ENCODE measurements at places on chromosomes 13 and 19.

DNA sequence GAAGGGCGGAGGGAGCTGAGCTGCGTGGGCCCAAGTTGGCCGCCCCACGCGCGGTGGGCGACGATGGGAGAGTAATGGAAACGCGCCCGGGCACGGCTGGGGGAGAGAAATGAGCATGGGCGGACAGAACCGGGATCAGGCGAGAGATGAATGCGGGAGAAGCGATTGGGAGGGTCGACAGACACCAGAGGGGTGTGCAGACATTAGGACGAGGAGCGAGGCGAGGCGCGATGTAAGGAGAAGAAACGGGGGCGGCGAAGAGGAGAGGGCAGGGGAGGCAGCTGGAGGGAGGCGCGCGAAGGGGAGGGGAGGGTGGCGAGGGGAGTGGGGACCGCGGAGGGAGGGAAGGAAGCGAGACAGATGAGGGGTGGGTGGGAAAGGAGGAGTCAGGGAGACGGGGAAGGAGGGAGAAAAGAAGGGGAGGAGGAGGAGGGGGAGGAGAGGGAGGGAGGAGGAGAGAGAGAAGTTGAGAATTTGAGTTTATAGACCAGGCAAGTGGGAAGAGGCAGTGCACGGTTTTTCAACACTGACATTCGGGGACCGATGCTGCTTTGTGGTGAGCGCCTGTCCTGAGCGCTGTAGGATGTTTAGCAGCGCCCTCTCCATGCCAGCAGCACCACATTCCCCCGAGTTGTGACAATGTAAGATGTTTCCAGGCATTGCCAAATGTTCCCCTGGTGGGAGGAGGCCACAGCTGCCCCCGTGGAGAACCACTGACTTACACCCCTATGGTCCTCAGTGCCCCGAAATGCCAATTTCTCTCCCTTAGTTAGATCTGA lies at the start of gene SHISA7:
Gene SHISA7, minus strand, starts transcription at position 256 of the 779 bp plus-strand sequence. CDS start 437 bp downstream, outside the sequence.
- no peak for DNase-seq

GRCh38 chr13:110509971-110510786 lies 51.3 kb downstream of the RAB20 start:
- no peak for DNase-seq

DNA sequence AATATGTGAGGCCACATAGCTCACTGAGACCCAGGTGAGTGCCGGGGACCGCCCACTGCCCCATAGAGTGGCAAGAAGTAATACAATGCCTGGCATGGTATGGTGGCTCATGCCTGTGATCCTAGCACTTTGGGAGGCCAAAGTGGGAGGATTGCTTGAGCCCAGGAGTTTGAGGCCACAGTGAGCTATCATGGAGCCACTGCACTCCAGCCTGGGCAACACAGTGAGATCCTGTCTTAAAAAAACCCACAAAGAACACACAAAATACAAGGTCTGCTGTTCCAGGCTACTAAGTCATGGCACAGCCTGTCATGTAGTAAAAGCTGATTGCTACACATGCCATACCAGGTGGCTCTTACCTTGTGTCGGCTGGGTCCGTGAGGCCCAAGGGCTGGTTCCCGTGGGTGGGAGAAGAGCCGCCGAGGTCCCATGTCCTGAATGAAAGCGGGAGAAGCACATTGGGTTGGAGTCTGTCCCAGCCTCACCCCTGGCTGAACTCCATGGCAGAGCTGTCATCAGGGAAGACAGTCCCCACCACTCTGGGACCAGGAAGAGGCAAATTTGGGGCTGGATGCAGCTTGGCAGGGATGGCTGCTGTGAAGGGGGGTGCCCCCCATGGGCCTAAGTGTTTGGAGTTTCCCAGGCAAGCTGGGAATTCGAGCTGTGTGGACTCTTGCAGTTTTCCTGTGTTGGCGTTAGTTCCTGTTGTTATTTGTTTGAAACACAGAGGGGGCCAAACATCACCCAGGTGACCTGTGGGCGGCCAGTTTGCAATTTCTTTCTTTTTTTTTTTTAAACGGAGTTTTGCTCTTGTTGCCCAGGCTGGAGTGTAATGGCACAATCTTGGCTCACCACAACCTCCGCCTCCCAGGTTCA lies 3.2 kb upstream of the FDX2 start:
- DNase-seq = no peak

GRCh38 chr13:104461049-104461448 lies 1394.8 kb upstream of the SLC10A2 start:
- no peak for DNase-seq

- DNase-seq = no peak
Observed at GRCh38 chr19:54257116-54257480, at the start of gene LILRB5. Gene LILRB5 (minus strand): TSS chr19:54257273. CDS start chr19:54257193, 80 bp downstream.

DNA sequence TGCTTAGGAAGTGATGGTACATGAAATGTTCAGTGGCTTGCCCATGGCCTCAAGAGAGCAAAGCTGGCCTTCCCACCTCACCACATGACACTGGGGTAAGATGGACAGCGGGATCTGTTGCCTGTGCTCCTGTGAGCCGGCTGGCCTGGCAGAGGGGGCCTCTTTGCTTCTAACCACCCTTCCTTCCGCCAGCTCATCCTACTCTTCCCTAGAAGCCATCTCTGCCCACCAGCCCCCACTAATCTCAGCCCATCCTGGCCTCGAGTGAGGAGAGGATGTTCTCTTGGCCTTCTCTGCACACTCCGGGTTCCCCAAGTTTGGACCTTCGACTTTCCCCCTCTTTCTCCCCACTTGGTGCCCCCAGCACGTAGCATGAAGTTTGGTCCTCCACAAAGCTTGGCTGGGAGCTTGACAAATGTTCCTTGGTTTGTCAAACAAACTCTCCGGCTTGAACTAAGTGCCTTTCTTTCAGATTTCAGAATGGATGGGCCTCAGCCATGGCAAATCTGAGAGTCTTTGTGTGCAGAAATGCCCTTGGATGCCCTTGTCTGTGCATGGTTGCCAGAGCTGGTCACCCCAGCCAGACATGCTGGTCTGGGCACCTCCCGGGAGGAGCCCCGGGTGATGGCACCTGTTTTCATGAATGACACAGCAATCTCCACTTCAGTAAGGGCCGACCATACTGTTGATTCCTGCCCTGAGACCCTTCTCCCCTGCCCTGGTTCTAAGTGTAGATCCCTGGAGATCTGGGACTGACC lies 145.5 kb downstream of the URI1 start:
- DNase-seq = no peak

GRCh38 chr13:32125751-32126150 lies 94.2 kb downstream of the FRY start:
- DNase-seq = no peak

DNA sequence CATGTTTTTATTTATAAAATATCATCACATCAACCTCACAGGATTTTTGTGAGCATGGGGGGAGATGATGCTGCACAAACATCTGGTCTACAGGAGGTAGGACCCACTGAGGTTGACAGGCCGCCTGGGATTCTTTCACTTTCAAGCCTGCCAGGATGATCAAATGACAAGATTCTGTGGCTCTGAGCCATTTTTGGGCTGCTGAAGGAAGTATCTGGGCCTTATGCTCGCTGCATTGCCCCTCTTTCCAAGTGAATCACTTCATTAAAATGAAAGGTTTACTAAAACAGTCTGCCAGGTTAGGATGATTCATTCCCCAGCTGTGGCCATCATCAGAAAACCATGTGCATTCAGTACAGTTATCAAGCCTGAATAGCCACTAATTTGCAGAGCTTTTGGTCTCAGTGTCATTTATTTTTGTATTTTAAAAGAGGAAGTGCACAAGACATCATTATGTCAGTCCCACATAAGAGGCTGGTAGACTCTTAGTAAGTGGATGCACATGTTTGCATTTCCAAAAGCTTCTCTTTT lies 34.4 kb downstream of the STARD13 start:
- no peak for DNase-seq

GRCh38 chr13:110813646-110814624 lies 100.4 kb downstream of the ING1 start:
- no peak for DNase-seq

- no peak for DNase-seq
Observed at GRCh38 chr13:100835695-100836094, 161.1 kb upstream of the TMTC4 start.

- DNase-seq = no peak
Observed at GRCh38 chr13:34372581-34372980, 554.6 kb downstream of the RFC3 start.

DNA sequence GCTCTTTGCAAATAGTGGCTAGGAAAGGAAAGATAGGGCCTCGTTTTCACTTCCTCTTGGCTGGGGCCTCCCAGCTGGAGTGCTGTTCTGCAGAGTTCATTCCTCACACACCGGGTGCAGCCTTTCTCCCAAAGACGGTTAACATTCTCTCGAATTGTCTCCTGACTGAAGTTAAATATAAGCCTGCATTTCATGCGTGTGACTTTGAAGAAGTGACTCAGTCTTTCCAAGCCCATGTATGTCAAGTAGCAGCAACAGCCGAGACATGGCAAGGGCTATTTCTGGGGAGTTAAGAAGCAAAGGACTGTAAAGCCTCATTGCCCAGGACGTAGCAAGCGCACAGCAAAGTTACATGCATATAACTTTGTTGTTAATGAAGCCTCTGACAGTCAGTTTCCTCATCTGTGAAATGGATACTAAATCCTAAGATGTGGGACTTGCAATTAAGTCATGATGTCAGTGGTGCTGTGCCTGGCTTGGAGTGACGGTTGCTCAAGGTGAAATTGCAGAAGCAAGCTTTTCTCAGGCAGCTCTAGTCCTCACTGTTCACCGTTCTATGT lies 502.4 kb downstream of the MYO16 start:
- no peak for DNase-seq

DNA sequence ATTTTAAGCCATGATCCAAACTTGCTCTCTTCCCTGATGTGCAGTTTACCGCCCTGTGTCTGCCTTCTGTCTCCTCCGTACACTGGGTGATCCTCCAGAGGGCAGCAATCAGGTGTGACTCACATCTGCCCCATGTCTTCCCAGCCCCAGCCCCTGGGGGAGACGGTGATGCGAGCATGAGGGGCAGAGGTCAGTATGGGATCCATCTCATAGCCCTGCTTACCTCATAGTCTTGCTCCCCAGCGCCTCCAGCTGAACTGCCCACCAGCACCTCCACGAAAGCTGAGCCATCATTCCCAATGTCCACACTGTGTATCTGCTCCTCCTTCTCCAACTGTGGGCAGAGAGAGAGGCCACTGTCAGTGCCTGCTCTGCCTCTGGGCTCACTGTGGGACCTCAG lies 14.6 kb downstream of the XRCC1 start:
- DNase-seq = no peak

GRCh38 chr19:33640773-33641172 lies 19.0 kb downstream of the CHST8 start:
- no peak for DNase-seq

DNA sequence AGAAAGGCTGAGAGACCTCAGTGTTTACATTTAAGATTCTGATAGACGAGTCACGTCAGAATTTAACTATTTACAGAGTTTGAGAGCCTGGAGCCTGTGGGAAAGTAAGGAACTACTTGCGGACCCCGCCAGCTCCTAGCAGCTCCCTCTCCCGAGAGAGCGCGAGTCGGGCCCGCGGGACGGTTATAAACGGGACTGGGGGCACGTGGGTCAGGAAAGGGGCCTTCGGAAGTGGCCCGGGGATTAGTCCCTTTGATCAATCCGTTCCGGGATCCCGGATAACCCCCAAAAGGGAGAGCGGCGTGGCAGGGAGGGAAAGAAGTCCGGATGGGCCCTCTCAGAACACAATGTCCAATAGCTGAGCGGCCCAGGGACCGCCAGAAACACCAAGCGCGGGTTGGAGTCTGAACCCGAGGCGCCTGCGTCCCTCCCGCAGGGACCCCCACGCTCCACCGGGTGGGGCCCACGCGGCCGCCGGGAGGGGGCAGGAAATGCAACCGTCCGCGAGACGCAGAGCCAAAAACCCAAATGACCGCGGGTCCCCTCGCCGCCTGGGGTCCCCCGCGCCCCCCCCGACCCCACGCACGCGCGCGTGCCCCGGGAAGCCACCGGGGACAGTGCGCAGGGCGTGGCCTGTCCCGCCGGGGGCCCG lies 3.6 kb downstream of the ZIC5 start:
- DNase-seq = no peak

DNA sequence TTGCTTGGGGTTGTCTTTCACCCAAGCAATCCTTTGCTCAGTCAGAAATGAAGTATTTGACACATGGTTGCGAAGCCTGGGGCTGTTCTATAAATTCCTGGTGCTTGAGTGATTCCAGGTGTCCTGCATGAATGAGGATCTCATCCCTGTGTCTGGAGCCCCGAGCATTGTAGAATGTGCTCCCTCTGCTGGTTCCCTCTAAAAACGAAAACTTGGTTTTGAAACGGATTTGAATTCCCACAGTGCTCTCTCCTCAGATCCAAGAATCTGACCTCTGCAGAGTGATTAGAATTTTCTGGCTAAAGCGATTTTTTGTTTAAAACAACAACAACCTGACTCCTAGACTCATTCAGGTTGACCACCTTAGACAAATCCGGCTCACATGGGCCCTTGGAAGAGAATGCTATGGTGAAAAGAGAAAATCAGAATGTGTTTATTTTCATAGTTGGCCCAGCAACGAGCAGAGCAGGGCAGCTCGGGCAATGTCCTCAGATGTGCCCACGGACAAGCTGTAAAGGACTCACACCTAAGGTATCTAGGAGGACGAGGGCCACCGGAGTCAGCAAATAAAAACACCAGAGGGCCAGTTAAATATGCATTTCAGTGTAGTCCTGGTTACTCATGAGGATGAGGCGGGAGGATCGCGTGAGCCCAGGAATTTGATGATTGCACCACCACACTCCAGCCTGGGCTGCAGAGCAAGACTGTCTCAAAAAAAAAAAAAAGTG lies 8.7 kb upstream of the ATP12A start:
- no peak for DNase-seq

DNA sequence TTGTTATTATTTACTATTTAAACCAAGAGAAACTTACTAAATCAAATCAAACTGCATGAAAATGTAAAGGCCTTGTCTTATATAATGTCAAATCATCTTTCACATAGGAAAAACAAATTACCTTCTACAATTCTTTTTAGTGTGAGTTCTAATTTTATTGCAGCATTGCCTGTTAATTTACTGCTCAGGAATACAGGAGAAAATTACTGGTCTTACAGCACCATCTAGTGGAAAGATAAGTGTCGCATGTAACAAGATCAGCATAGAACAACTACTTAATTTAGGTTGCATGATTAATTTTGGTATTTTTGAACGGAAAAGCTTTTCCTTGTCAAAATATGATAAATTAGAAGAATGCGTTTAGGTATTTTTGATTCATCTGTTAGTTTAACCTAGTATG lies 502.7 kb downstream of the UQCRFS1 start:
- DNase-seq = no peak

DNA sequence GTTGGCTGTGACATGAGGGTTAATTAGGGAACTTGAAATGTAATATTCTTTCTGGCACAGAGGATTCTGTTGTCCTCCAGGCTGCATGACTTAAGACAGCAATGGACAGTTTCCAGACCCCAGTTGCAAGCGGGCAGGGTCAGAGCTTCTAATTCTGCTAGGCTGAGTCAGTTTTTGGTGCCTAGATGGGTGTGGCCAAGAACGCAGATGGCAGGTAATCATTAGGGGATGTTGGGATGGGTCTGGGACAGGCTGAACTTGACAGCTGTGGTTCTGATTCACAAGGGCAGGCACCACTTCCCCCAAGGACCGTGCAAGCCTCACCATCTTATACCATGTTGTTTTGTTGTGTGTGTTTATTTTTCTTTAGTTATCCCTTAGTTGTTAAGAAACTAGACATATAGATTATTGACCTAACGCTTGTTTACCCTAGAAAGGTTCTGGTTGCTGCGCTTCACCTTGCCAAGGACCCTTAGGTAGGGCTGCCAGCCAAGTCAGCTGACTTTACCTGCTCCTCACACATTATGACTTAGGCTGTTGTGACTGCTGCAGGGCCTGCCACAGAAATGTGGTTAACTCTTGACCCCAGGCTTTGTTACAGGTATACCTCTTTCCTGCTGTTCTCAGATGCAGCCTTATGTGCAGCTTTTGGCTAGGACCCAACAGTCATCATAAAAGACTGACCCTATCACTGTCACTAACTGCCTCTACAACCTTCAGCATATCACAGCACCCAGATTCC lies 117.7 kb upstream of the KLF12 start:
- DNase-seq = no peak

Measured in activated naive CD4-positive, alpha-beta T cell (primary cell).